NCI-H1092 (cell line): ENCODE measurements at places on chromosomes 5 and 9.

GRCh38 chr5:138458384-138458783 lies 6.9 kb upstream of the EGR1 start:
- DNase-seq: no peak

- no peak for DNase-seq
Observed at GRCh38 chr5:27241564-27242257, 203.3 kb upstream of the CDH9 start.

GRCh38 chr5:76704131-76704663 lies 11.7 kb upstream of the F2R start:
- no peak for DNase-seq

GRCh38 chr9:70525519-70525918 lies 111.1 kb upstream of the KLF9 start:
- no peak for DNase-seq

DNA sequence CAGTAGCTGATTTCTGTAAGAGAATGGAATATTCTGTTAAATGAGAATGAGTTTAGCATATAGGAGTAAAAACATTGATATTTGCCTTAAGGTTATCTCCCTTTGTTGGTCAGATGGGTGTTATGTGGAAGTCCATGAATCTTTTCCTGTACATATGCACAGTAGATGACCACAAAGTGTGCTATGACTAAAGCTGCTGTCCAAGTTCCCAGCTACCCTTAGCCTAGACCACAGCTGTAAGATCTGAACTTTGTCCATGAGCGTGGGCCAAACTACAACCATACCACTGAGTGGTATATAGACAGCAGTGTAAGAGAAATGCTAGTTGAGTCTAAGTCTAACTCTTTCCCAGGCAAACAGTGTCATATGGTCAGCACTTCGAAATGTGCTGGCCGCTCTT lies 48.8 kb downstream of the CD180 start:
- DNase-seq: no peak

GRCh38 chr5:171585981-171586380 lies 166.5 kb downstream of the FGF18 start:
- DNase-seq: no peak

DNA sequence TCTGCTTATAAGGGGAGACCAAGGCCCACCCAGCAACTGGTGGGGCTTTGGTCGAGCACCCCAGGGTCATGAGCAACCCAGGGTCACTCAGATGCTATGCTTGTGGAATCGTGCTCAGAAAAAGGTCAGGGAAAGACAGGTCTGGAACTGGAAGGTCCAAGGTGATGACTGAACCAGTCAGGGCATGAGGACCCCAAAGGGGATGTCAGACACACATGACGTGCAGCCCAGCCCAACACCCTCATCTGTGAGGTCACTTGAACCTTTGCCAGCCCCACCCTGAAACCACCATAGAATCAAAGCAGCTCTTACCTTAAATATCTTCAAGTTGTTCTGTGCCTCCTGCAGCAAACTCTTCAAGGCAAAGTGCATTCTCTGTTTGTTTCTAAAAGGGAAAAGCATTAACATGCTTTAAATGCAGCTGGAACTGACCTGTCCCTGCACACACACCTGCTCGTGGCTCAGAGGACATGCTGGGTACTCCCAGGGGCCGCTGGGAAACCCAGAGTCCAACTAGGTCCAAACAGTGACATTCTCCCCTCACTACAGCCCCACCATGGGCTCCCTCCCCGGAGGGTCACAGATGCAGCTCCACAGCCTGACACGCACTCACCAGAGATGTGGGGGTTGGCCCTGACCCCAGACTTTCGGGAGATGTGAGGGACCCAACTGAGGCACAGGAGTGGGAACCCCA lies 29.4 kb downstream of the IPPK start:
- DNase-seq: no peak

DNA sequence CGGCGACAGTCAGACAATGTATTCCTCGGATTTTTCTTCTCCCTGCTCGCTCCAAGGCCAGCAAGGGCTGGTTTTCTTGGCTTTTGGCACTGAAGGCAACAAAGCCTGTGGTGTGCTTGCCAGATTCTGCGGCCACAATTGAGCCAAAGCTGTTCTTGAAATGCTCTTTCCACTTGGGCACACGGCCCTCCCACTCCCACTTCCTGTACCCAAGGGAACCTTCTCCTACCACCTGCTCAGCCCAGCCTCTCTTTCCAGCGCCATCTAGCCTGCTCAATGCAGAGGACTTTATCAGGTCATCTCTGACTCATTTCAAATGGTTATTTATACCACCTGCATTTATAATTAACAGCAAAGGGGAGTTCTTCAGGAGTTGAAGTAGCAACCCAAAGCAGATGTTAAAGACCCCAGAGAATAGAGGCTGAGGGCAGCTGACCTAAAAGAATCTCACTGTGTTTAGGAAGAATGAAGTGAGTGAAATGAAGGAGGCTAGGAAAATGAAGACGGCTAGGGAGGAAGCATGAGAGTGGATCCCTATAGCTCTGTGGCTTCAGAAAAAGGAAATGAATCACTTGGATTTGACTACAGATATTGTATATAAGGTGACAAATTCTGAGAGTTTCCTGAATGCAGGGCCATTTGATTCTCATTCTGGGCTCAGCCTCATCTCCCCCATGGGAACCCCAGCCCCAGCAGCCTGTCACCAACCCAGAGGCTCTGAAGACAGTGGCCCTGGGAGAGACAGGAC lies 439.0 kb downstream of the ENC1 start:
- DNase-seq: peak; percentile 70

- DNase-seq: peak; percentile 95
Observed at GRCh38 chr9:83304686-83305085, 233.5 kb downstream of the FRMD3 start.

DNA sequence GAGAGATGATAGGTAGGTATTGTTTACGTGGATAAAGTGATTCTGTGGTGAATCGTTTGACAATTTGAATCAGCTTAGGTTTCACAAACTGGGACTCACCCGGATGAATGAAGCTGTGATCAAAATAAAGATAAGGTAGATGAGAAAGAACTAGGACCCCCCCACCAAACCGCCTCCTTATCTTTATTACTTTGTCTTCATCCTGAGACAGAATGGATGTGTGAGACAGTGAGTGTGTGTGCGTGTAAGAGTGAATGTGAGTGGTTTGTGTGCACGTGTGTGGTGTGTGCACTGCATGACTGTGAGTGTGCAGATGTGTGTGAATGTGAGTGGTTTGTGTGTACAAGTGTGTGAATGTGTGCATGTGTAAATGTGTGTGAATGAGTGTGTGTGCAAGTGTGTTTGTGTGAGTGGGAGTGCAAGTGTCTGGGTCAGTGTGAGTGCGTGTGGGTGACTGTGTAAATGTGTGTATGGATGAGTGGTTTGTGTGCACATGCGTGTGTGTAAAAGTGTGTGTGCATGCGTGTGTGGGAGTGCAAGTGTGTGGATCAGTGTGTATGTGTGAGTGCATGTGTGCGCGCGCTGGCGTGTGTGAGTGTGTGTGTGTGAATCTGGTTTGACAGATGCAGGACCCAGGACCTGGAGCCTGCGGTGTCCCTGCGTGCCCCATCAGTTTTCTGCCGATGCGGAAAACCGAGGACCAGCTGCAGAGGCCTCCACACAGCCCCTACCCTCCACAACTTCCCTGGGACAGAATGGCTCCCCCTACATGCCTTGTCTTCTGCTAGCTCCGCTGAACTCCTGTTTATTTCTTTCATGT lies 11.4 kb upstream of the ENG start:
- DNase-seq: no peak

DNA sequence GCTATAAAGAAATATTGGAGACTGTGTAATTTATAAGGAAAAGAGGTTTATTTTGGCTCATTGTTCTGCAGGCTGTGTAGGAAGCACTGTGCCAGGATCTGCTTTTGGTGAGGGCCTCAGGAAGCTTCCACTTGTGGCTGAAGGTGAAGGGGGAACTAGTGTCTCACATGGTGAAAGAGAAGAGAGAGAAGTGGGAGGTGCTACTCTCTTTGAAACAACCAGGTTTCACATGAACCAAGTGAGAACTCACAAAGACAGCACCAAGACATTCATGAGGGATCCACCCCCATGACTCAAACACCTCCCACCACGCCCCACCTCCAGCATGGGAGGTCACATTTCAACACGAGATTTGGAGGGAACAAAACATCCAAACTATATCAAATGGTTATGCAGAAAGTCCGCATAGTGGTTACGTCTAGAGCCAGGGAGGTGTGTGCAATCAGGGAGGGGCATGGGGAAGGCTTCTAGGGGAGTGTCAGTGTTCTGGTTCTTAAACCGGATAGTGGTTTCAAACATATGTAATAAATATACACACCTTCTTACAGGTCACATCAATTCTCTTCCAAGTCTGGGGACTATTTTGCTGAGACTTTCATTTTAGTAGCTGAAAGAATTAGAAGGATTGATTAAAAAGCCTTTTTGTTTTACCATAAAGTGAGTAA lies 113.0 kb downstream of the TRIO start:
- DNase-seq: no peak

DNA sequence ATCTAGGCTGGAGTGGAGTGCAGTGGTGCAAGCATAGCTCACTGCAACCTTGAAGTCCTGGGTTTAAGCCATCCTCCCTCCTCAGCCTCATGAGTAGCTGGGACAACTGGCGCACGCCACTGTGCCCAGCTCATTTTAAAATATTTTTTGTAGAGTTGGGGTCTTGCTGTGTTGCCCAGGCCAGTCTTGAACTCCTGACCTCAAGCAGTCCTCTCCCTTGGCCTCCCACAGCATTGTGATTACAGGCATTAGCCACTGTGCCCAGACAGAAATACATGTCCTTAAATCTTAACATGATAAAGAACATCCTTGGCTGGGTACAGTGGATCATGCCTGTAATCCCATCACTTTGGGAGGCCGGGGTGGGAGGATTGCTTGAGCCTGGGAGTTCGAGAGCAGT lies 6.7 kb downstream of the ZNF483 start:
- DNase-seq: no peak

- no peak for DNase-seq
Observed at GRCh38 chr5:14545862-14546261, 35.7 kb upstream of the OTULINL start.

- no peak for DNase-seq
Observed at GRCh38 chr5:37575541-37576489, 196.7 kb downstream of the WDR70 start.

DNA sequence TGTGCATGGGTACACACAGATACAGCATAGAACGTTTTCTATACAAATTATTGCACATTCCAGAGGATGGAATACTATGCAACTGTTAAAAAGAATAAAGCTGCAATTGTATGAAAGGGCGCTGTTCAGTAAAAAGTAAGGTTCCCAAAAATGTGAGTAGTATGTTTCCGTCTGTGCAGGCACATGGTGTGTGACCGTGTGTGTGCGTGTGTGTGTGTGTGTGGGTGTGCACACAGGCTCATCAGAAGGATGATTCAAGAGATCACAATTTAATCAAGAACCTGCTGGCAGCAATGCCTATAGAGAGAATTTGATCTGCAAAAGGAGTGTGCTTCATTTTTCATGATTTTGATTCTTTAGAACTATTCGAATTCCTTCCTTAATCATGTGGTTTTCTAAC lies 76.3 kb downstream of the SEMA4D start:
- no peak for DNase-seq

GRCh38 chr9:33620738-33621439 lies 96.8 kb downstream of the ANKRD18B start:
- no peak for DNase-seq

DNA sequence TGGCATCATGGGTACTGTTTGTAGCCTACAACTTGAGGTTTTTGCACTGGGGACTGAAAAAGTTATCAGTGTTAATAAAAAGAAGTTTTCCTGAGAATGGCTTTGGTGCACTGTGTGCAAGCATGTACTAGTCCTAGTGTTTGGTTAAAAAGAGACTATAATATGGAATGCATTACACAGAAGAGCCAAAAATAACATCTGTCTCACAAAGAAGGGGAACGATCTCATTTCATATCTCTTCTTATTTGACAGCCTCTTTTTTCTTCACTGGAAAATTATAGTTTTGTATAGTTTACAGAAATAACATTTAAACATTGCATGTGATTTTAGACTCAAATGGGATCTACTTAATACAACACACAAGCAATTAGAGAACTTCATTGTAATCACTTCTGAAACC lies 127.0 kb upstream of the GDNF start:
- no peak for DNase-seq

DNA sequence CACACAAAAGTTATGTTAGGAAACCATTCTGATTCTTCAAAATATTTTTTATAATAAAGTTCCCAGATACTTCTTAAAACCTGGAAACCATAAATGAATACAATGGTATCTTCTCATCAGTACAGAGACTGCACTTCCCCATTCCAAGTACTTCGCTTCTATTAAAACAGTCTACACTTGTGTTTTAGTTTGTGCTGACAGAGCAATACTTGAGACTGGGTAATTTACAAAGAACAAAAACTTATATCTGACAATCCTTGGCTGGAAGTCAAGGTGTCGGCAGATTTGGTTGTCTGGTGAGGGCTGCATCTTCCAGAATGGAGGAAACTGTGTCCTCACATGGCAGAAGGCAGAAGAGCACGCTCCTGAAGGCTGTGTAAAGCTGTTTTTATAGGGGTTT lies 70.1 kb downstream of the RFX3 start:
- DNase-seq: no peak

GRCh38 chr9:31259824-31260223 lies 1124.6 kb upstream of the ACO1 start:
- DNase-seq: peak; percentile 5

GRCh38 chr5:35622974-35623373 lies 5.3 kb downstream of the SPEF2 start:
- DNase-seq: no peak

DNA sequence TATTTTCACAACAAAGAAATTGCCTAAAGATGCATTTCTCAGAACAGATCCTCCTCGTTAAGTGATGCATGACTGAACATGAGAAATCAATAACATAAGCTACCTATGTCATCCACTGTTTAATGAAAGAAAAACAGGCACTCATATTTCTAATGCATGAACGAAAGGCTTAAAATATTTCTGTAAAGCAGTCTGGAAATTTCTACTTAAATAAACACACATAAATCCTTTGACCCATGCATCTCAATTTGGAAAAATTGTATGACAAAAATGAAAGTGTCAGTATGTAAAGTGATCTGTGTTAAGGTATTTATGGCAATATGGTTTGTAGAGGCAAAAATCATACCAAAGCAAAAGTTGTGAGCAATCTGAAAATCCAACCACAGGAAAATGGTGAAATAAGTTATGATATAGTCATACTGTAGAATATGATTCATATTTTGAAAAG lies 399.2 kb upstream of the GRAMD2B start:
- DNase-seq: no peak

DNA sequence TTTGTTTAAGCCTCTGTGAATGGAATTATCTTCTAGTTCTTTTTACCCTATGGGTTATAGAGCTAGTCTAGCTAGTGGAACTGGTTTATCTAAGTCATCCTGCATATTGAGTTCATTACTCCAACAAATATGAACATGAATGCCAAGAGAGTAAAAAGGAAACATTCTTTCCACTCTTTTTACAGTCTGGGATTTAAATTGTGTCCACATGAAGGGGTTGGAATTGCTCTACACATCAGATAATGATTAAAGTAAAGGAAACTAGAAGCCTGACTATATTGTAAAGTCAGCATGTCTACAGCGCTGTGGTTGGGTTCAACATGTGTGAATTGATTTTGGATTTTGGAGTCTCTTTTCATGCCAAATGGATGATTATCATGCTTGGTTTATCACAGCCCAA lies 173.1 kb downstream of the CCDC171 start:
- no peak for DNase-seq

GRCh38 chr5:96675882-96676281 lies 13.7 kb downstream of the CAST start:
- no peak for DNase-seq

- peak; percentile 58 for DNase-seq
Observed at GRCh38 chr9:35736201-35736633, 3.8 kb downstream of the CREB3 start.
